Kidney (tissue), 22 donors: ENCODE measurements at places on chromosomes 12 and 14.

GRCh38 chr12:15020156-15020555 is 47.3 kb downstream of the PDE6H start:
- no peak for DNase-seq

GRCh38 chr14:66543996-66544395 is 36.0 kb downstream of the GPHN start:
- no peak for DNase-seq

- DNase-seq = no peak
These were observed 23.4 kb downstream of the DUSP16 start for GRCh38 chr12:12539028-12539810.

- DNase-seq = peak; percentile 89
These were observed 1.3 kb upstream of the ATP5MC2 start for GRCh38 chr12:53677016-53677799.

DNA sequence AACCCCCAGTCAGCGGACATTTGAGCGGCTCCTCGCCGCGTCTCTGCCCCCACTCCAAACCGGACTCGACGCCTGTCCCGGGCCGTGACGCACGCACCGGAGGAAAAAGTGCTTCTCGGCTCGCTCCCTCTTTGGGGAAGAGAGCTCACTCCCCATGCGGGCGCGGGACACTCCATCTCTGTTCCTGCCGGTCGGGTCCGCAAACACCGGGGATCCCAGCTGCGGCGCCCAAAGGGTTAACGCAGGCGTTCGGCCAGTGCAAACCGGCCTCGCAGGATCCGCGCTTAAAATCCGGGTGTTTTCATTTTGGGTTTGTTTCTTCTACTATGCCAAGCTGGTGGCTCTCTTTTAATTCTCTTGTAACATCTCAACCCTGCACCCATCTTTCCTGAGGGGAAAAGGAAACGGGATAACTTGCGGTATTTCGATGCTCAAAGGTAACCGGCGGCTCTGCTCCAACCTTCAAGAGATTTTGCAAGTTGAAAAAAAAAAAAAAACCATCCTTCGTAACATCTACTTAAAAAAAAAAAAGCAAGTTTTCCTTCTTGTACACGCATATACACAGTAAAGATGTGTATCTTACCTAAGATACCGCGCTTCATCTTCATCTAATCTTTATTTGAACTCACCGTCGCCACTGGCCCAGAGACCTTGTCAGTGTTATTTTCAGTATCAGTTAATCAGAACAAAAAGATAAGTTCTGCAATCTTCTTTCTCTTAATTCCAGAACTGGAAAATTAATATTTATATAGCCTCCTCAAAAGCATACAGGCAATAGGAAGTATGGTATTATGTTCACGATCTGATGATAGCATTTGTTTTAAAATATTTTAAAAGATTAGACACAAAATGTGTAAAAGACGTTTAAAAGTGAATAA is 1.6 kb upstream of the ATP2B1 start:
- peak; percentile 77 for DNase-seq
